ENCODE measurements at places on chromosomes 7 and 10.

DNA sequence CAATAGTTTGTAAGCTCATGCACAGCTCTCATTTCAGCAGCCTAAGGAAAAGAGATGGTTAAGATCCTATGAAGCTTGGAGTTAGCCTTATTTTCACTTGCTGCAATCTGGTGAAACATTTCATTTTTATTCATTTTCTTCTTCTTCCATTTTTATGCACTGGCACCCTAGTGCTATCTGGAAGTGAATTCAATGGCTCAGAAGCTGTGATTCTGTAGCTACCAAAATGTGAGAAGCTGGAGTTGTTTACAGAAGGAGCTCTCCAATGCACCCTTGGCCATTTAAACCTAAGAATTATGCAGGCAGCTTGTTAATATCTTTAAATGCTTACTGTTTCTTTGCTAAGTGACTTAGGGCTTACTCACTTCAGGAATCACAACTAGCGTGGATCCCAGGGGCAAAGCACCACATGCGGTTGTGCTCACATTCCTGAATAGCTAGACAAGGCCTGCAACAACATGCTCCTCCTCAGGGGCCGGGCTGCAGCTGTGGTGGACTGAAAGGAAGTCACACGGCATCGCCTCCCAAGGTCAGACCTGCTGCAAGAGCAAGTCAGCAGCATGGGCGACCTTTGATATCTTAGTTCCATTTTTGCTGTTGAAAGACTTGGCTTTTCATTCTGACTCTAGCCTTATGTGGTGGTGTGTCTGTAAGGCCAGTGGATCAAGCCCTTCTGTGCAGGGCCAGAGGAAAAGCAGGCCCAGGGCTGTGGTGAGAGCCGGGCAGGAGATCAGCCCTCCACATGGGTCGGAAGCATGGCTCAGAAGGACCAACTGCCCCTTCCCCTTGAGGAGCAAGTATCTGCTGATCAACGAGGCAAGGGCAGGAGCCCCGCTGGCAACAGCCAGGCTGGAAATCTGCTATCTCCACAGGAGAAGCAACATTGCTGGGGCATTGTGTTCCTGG, 91.9 kb upstream of the MBL2 start:
- H3K27ac ChIP-seq = no peak overlapping the region
- DNase-seq = no peak
- no peak overlapping the region for H3K4me3 ChIP-seq
- H3K36me3 ChIP-seq = no peaks in the 10 kb centered on the region
- H3K27me3 ChIP-seq = no peaks in the 10 kb centered on the region
- no peaks in the 10 kb centered on the region for H3K4me1 ChIP-seq

GRCh38 chr10:9900751-9901150, 1116.9 kb upstream of the CELF2 start:
- H3K36me3 ChIP-seq = no peaks in the 10 kb centered on the region
- no peak overlapping the region for H3K27ac ChIP-seq
- H3K4me1 ChIP-seq = no peaks in the 10 kb centered on the region
- no peak overlapping the region for H3K4me3 ChIP-seq

- no peaks in the 10 kb centered on the region for H3K36me3 ChIP-seq
- DNase-seq = no peak
- H3K27ac ChIP-seq = no peak overlapping the region
- H3K27me3 ChIP-seq = peaks cover 3% of the 10 kb centered on the region
- H3K4me3 ChIP-seq = no peak overlapping the region
Measured at GRCh38 chr7:26704786-26705185, 159.6 kb downstream of the SKAP2 start.

DNA sequence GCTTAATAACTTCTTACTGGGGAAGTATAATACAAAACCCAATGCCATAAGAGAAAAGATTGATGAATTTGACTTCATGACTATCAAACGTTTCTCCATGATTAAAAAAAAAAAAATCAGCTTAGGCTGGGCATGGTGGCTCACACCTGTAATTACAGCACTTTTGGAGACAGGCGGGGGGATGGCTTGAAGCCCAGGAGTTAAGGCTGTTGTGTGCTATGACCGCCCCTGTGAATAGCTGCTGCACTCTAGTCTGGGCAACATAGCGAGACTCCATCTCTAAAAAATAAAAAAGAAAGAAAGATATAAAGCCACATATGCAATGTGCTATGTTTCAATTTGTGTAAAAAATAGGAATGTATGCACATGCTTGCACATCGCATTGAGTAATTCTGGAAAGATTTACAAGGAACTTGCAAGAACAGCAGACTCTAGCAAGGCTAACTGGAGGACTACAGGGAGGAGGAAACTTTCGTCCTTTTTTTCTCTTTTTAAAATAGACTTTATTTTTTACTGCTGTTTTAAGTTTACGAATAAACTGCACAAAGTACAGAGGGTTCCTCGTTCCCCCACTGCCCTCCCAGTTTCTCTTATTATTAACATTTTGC, 10.3 kb upstream of the RARRES2 start:
- H3K4me1 ChIP-seq = peaks cover 14% of the 10 kb centered on the region
- H3K4me3 ChIP-seq = no peak overlapping the region
- DNase-seq = no peak
- H3K27me3 ChIP-seq = peaks cover 27% of the 10 kb centered on the region

GRCh38 chr7:143909863-143910262, 7.9 kb upstream of the TCAF1 start:
- H3K27ac ChIP-seq = no peak overlapping the region
- H3K4me1 ChIP-seq = no peaks in the 10 kb centered on the region
- peaks cover 8% of the 10 kb centered on the region for H3K27me3 ChIP-seq
- H3K4me3 ChIP-seq = no peak overlapping the region
- no peak for DNase-seq

DNA sequence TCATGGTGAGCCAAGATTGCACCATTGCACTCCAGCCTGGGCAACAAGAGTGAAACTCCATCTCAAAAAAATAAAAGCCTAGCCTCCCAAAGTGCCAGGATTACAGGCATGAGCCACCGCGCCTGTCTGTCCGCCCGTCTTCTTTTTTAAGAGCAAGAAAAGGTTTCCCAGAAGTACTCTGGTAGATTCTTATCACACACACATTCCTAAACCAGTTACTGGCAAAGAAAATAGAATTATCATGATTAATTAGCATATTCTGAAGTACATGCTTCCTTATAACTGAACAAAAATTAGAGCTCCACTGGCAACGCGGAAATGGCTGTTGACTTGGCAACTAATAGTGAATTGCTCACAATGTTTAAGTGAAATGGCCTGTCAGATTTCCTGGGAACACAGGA, 87.0 kb downstream of the ADK start:
- no peak overlapping the region for H3K27ac ChIP-seq
- no peak overlapping the region for H3K4me3 ChIP-seq
- no peak for DNase-seq
- H3K4me1 ChIP-seq = peaks cover 5% of the 10 kb centered on the region
- no peaks in the 10 kb centered on the region for H3K27me3 ChIP-seq

GRCh38 chr10:129883626-129884397, 80.3 kb downstream of the EBF3 start:
- no peak for DNase-seq
- peaks cover 7% of the 10 kb centered on the region for H3K27me3 ChIP-seq
- no peak overlapping the region for H3K27ac ChIP-seq

DNA sequence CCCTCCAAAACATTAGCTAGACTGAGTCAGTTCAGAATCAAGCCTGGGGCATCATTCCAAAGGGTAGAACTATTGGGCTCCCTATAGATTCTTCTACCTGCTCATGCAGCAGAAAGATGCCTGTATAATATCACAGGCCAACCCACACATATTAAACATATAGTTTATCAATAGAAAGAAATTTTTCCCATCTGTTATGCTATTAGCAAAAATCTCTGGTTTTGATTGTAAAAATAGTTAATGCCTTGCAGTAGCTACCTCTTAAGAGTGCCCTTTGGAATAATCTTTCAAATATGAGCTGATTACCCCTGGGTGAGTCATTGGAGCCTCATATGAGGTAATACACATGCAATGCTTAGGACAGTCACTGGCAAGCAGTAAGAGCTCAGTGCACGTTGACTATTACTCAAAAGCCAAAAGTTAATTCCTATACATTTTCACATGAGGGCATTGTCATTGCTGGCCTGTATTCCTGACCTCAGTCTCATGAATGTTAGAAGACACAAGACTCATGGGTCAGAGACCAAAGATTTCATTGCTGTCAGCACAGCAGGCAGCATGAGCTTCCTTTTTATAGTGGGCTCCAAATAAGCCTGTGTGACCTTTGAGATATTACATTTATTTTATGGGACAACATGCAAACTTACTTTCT, 180.0 kb downstream of the FGFR2 start:
- no peak for DNase-seq
- H3K4me1 ChIP-seq = no peaks in the 10 kb centered on the region
- H3K27ac ChIP-seq = no peak overlapping the region
- H3K27me3 ChIP-seq = no peaks in the 10 kb centered on the region
- no peaks in the 10 kb centered on the region for H3K36me3 ChIP-seq

DNA sequence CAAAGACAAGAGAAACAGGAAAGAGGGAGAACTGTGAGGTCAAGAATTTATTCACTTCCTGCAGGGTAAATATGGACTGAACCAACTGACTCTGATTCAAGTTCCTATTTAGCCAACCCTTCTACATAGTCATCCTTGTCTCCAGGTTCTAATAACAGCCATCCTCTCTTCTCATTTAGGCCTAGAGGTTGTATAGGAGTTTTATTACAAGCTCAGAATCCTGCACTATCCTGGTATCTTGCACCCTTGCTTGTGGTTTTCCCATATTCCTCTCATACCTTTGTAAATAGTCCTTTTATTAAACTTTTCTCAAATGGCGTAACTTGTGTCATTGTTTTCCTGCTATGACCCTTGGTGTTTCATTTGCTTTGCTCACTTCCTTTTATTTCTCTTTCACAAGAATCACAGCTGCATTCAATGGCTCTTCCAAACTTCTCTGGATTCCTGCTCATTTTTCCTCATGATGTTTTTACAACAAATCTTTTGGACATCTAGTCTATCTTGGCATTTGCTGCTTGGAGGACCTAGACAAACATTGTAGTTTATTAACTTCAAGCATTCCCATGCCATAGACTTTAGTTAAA, 12.4 kb upstream of the OR2A5 start:
- no peaks in the 10 kb centered on the region for H3K4me1 ChIP-seq
- no peak overlapping the region for H3K27ac ChIP-seq
- no peak for DNase-seq
- no peaks in the 10 kb centered on the region for H3K36me3 ChIP-seq
- no peak overlapping the region for H3K4me3 ChIP-seq

- no peak overlapping the region for H3K4me3 ChIP-seq
- no peaks in the 10 kb centered on the region for H3K27me3 ChIP-seq
- no peak overlapping the region for H3K27ac ChIP-seq
- H3K4me1 ChIP-seq = no peaks in the 10 kb centered on the region
- no peak for DNase-seq
Measured at GRCh38 chr7:55140941-55141278, 122.1 kb downstream of the EGFR start.

DNA sequence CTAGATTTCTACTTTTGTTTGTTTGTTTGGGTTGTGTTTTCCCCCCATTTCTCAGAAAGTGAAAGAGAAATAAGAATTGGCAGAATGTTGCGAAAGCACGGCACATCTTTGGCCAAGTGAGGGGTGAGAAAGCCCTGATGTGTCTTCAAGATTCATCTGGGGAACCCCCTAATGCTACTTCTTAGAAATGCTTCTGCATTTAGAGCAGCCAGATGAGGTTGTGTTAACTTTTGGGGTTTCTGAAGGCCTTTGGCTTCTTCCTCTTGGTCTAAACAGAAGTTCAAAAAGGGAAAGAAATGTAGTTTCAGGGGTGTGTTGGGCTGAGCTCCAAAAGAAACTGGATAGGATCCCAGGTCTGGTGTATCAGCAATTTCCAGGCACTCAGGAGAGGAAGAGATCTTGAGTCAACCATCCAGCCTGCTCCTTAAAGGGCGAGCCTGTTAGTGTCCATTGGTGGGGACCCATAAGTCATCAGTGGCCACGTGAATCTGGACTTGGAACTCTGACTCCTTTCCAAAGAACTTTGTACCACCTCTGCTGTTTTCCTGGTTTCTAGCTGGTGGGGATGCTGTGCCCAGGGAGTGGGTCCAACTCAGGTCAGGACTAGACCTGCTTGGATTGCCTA, 6.5 kb downstream of the DUSP5 start:
- H3K4me3 ChIP-seq = peak overlapping the region; percentile 98
- H3K27ac ChIP-seq = peak overlapping the region; percentile 90
- H3K36me3 ChIP-seq = peaks cover 88% of the 10 kb centered on the region
- DNase-seq = peak; percentile 80

DNA sequence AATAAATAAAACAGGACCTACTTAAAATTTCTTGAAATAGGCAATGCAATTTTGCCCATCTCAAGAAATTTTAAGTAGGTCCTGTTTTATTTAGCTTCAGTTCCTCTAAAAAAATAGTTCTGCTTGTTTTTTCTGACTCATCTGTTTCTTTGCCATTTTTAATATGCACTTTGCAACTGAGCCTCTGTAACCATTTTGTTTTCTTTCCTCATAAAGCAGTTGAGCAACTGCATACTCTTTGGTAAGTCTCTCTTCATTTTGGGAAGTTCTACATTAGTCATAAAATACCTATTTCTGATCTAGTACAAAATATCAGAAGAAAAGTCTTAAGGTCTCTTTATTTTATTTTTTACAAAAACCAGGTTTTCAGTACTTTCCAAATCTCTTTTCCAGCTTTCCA, 18.0 kb downstream of the TAS2R40 start:
- peaks cover 20% of the 10 kb centered on the region for H3K27me3 ChIP-seq
- H3K27ac ChIP-seq = no peak overlapping the region
- H3K4me3 ChIP-seq = no peak overlapping the region
- peaks cover 21% of the 10 kb centered on the region for H3K36me3 ChIP-seq
- no peak for DNase-seq

GRCh38 chr7:2282185-2282751, 32.0 kb downstream of the SNX8 start:
- H3K4me3 ChIP-seq = no peak overlapping the region
- DNase-seq = no peak
- H3K27ac ChIP-seq = no peak overlapping the region
- peaks cover 7% of the 10 kb centered on the region for H3K4me1 ChIP-seq
- no peaks in the 10 kb centered on the region for H3K27me3 ChIP-seq
- H3K36me3 ChIP-seq = peaks cover 2% of the 10 kb centered on the region

- DNase-seq = no peak
- H3K36me3 ChIP-seq = no peaks in the 10 kb centered on the region
- H3K27ac ChIP-seq = no peak overlapping the region
- H3K27me3 ChIP-seq = peaks cover 25% of the 10 kb centered on the region
- no peak overlapping the region for H3K4me3 ChIP-seq
Measured at GRCh38 chr10:49643241-49644034, 29.6 kb downstream of the CHAT start.

DNA sequence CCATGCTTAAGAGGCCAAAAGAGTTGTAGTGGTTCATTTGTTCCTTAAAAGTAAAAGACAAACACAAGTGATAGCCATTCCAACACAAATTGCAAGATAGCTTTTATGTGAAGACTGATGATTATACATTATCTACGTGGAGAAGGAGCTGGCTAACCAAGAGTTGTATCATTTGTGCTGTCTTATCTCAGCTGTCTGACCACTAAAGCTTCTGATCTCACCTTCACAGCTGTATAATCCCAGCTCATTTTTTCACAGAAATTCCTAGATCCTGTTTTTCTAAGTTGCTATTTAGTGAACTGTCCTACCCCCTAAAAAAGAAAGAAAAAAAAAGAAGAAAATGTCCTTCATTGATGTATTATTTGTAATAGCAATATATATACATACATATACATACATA, 9.8 kb downstream of the USP6NL start:
- DNase-seq = no peak
- H3K4me1 ChIP-seq = peaks cover 30% of the 10 kb centered on the region
- H3K27me3 ChIP-seq = no peaks in the 10 kb centered on the region
- H3K27ac ChIP-seq = no peak overlapping the region
- H3K4me3 ChIP-seq = no peak overlapping the region

GRCh38 chr7:33127085-33127484, 2.3 kb upstream of the BBS9 start:
- no peak overlapping the region for H3K27ac ChIP-seq
- H3K4me1 ChIP-seq = peaks cover 20% of the 10 kb centered on the region
- H3K36me3 ChIP-seq = no peaks in the 10 kb centered on the region
- H3K4me3 ChIP-seq = no peak overlapping the region
- no peak for DNase-seq

Measured in activated naive CD4-positive, alpha-beta T cell treated with anti-CD3 and anti-CD28 coated beads, Interleukin-2, amount 10 ng/mL, durations not matched to agents 7 days and 5 days (primary cell).